ENCODE measurements at places on chromosomes 13 and 19.
A peak's percentile ranks its signal among the peaks of the same experiment; 100 is the strongest.

GRCh38 chr19:52963247-52963618 lies 552 bp upstream of the ZNF816 start:
- H3K36me3 ChIP-seq = no peaks in the 10 kb centered on the region
- peak; percentile 22 for DNase-seq
- H3K4me3 ChIP-seq = peak overlapping the region; percentile 68
- H3K4me1 ChIP-seq = no peaks in the 10 kb centered on the region
- peak overlapping the region; percentile 81 for H3K27ac ChIP-seq

- H3K4me3 ChIP-seq = no peak overlapping the region
- H3K4me1 ChIP-seq = peaks cover 11% of the 10 kb centered on the region
- H3K27ac ChIP-seq = no peak overlapping the region
- no peaks in the 10 kb centered on the region for H3K36me3 ChIP-seq
- H3K27me3 ChIP-seq = no peaks in the 10 kb centered on the region
These were observed 26.4 kb downstream of the C13orf46 start for GRCh38 chr13:113947311-113948033.

GRCh38 chr19:750640-751423 lies at the start of gene MISP:
Gene MISP (plus strand): TSS chr19:751112. CDS start chr19:756947, 5,835 bp downstream.
- peaks cover 7% of the 10 kb centered on the region for H3K27me3 ChIP-seq
- no peaks in the 10 kb centered on the region for H3K36me3 ChIP-seq
- H3K27ac ChIP-seq = no peak within 1 kb of the TSS
- H3K4me1 ChIP-seq = no peaks in the 10 kb centered on the region
- DNase-seq = no peak
- no peak within 1 kb of the TSS for H3K4me3 ChIP-seq

- no peaks in the 10 kb centered on the region for H3K27me3 ChIP-seq
- no peaks in the 10 kb centered on the region for H3K36me3 ChIP-seq
- H3K4me1 ChIP-seq = peaks cover 12% of the 10 kb centered on the region
- no peak overlapping the region for H3K4me3 ChIP-seq
- H3K27ac ChIP-seq = no peak overlapping the region
- no peak for DNase-seq
These were observed 1.6 kb downstream of the TEX30 start for GRCh38 chr13:102772042-102772425.
